ENCODE measurements at places on chromosomes 2 and 18. TPM values are rescaled to one million over a fixed set of nuclear protein-coding genes. Genes with fewer than 3 reads are reported as not detected.

The FAM117B gene
- total RNA-seq: 7.6 TPM

DNA sequence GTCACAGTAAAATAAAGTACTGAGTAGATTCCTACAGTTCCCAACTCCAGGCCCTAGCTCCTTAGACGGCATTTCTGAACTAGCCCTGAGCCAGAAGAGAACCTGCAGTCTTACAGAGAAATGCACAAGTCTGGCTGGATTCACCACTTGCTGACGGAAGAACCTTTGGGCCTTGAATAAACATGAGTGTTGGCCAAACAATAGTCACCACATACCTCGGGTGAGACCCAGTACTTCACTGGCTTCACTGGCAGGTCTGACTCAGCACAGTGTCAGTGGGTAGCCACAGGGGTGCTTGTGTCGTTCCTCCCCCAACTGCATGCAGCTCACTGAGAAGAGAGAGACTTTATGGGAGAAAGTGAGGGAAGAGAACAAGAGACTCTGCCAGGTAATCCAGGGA lies 88.9 kb downstream of the TMEM185B start:
- DNase-seq: no peak

DNA sequence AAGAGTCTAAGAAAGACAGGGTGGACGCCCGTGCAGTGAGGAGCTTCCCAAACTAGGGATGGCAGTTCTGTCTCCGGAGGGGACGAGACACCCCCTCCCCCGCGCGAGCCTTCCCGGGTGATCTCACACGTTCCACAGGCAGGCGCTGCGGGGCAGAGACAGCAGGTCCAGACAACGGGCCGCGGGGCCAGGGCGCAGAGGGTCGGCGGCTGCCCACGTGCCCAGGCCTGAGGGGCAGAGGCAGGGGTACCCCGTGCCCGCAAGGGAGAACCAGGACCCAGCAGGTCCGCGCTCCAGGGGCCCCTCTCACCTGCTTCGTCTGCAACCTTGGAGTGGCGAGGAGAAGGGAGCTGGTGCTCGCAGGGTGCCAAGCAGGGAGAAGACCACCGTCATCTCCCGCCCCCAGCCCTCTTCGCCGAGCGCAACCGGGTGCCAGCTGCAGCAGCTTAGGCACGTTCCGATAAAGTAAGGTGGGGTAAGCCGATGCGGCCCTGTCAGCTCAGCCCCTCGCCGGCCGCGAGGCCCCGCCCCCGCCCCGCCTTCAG lies at the start of gene GPR155:
GPR155 (minus strand) TSS at position 467 of the 545 bp plus-strand sequence. CDS start 5,073 bp downstream, outside the sequence.
- no peak for DNase-seq

- DNase-seq: no peak
Observed at GRCh38 chr2:154368153-154368552, 330.3 kb upstream of the KCNJ3 start.

The KLHL29 gene
- total RNA-seq: 17.9 TPM

DNA sequence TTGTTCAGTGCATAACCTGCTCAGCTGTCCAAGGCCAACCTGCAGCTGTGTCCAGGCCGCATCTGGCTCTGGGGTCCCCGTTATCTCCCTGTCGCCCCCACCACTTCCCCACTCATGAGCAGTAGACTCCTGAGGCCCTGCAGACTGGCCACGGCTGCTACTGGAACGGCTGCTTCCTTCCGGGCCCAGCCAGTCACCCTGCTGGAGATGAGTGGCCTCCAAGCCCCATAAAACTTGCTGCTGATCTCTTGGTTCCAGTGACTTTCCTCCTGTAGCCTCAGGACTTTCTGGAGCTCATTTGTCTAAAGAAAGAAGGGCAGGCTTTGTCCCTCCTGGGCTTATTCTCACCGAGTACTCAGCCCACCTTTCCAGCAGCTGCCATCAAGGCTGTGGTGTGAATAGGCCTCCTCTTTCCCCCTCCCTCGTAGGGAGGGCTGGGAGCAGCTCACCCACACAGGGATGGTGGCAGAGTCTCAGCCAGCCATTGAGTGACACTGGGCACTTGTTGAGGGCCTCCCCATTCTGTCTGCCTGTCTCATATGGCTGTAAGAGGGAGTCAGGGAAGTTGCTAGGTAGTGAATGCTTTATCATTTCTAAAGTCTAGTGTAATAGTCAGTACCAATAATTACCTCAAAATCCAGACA lies 257.3 kb downstream of the MYCN start:
- no peak for DNase-seq

Measured in GM12878 (cell line).